Kidney glomerular epithelial cell (primary cell): ENCODE measurements at places on chromosomes 5 and 9.
A peak's percentile ranks its signal among the peaks of the same experiment; 100 is the strongest.

GRCh38 chr9:99305124-99305523 is 83.0 kb downstream of the SEC61B start:
- no peak for DNase-seq

- DNase-seq, result no peak
These were observed 258.9 kb downstream of the TAF11L14 start for GRCh38 chr5:17893026-17893635.

- DNase-seq, result no peak
These were observed 420.1 kb upstream of the MEF2C start for GRCh38 chr5:89303033-89303480.

GRCh38 chr5:143145243-143146160 is 258.0 kb downstream of the NR3C1 start:
- DNase-seq, result no peak

- DNase-seq, result no peak
These were observed 120.4 kb downstream of the SPATA31D1 start for GRCh38 chr9:82108941-82109340.

GRCh38 chr9:126925876-126926275 is 11.3 kb downstream of the RALGPS1 start:
- DNase-seq, result no peak

DNA sequence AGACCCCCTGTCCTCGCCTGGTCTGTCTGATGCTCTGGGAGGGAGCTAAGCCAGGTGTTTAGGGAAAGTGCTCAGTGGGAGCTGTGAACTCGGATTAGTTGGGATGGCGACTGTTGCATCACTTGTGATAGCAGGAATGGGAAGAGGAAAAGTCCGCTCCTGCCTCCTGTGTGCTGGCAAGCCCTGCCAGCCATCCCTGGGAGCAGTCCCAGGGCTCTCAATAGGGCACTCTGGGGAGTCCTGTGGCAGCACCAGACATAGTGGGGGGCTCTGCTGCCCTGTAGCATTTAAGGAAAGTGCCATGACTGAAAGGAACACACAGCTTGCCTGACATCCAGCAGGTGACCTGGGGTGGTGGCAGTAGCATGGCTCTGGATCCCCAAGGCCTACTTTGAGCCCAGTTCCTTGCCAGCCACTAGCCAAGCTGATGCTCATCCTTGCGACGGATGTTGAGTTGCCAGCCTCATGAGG is 81.5 kb downstream of the AMBP start:
- no peak for DNase-seq

DNA sequence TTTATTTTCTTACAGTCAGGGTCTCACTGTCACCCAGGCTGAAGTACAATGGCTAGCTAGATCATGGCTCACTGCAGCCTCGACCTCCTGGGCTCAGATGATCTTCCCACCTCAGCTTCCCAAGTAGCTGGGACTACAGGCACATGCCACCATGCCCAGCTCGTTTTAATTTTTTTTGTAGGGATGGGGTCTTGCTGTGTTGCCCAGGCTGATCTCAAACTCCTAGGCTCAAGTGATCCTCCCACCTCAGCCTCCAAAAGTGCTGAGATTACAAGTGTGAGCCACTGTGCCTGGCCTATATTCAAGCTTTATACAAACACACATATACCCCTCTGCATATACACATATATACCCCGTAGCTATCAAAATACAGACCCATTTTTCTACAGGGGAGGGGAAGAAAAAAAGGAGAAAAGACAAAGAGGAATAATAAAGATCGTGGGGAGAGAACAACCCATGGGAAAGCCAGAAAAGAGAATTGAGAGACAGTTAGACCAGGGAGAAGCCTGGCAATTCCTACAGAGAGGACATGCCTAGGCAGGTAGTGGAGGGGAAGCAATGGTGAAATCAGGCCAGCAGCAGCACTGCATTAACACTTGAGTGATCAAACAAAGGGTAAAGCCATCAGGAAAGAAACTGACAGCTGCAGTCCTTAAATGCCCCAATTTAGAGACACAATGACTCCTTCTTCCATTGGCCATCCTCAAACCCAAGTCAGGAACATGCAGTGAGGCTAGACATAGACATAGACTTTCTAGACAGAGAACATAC is 102.7 kb downstream of the EFNA5 start:
- no peak for DNase-seq

DNA sequence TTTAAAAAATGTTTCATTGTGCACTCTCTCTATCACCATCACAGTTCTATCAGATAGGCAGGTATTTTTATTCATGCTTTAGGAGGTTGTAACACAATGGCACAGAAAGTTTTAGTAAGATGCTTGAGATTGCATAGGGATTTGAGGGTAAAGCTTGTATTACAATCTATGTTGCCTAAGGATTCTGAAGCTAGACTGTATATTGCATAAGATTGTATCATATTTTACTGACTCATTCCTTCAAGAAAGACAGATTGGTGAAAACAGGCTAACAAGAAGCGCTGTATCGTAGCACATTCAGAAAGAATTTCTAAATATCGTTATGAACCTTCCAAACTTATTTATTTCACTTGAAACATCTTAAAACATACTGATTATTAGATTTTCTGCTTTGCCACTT is 577.7 kb downstream of the EBF1 start:
- no peak for DNase-seq

DNA sequence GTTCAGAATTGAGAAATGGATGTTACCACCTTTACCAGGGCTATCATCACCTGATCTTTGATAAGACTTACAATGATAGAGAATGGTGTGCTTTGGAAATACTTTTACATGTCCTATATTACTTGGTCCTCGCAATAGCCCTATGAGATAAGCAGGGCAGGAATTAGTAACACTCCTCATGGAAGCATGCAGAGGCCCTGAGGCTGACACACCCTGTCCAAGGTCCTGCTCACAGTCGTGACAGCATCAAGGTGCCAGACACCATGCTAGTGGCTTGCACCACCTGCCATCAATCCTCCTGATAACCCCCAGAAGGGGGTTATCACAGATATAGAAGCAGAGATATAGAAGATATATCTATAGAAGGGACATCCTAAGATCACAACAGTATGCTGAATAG is 216.8 kb upstream of the TBC1D2 start:
- DNase-seq, result no peak

DNA sequence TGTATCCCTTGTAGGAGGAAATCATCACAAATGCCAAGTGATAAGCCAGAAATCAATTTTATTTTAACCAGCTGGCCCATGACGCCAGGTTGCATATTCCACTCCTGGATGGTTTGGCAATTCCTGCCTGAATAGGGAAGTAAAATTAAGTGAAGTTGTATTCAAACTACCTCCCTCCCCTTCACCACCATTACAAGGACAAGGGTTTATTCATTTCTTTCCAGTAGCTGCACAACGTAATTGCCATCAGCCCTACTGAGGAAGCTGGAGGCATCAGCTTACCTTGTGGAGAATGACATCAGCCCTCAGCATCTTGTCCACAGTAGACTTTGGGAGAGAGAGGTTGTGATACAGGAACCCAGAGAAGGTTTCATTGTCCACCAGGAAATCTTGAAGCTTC is 66.6 kb downstream of the ABCA1 start:
- no peak for DNase-seq

DNA sequence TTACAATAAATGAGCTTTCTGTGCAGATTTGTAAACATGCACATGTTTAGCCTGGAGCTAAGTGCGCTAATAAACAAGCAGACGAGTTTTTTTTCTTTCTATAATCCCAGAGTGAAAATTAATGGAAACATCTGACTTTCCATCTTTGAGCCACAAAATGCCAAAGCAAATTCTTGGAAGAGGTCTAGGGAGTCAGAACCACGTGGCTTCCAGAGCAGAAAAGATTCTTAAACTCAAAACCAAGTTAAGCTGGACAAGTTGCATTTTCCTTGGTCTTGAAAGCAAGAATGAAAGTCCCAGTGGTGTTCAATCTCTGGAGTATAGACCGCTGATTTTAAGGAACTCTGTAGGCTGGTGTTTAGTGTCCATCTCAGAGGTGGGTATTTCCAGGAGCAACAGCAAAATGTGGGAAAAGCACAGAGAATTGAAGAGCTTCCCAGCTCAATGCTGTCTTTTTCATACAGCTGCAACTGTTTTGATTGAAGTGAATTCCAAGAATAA is 71.4 kb downstream of the MYO10 start:
- DNase-seq, result no peak

DNA sequence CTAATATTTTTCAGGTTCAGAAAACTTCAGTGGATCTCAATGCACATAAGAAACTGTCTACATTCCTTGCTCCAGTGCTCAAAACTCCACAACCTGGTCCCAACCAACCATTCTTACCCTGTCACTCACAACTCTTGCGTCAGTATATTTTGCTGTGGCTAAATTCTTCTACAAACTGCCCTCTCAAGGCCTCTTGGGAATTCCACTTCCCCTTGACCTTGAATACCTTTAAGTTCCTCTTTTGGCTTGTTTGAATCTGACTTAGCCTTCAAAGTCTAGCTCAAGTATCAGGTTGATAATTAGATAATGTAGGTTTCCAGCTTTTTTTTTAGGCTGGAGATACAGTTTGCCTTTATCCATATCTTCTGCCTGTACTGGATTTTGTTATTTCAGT is 128.3 kb downstream of the SLF1 start:
- DNase-seq, result peak; percentile 13

- DNase-seq, result no peak
These were observed 81.1 kb downstream of the PDZD2 start for GRCh38 chr5:31720004-31720403.

DNA sequence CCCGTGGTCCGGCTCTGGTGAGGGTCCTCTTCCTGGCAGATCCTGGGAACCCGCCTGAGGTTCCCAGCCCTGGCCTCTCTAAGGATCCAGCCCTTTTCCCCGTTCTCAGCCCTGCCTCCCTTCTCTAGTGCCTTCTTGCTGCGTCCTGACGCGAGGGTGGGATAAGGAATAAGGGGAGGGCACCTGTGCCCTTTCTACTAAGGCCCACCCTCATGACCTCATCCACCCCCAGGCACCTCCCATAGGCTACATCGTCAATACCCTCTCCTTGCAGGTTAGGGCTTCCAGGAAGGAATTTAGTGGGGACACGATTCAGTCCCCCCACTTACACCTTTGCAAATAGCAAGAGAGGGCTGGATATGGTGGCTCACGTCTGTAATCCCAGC is 10.7 kb upstream of the DIPK1B start:
- DNase-seq, result no peak

DNA sequence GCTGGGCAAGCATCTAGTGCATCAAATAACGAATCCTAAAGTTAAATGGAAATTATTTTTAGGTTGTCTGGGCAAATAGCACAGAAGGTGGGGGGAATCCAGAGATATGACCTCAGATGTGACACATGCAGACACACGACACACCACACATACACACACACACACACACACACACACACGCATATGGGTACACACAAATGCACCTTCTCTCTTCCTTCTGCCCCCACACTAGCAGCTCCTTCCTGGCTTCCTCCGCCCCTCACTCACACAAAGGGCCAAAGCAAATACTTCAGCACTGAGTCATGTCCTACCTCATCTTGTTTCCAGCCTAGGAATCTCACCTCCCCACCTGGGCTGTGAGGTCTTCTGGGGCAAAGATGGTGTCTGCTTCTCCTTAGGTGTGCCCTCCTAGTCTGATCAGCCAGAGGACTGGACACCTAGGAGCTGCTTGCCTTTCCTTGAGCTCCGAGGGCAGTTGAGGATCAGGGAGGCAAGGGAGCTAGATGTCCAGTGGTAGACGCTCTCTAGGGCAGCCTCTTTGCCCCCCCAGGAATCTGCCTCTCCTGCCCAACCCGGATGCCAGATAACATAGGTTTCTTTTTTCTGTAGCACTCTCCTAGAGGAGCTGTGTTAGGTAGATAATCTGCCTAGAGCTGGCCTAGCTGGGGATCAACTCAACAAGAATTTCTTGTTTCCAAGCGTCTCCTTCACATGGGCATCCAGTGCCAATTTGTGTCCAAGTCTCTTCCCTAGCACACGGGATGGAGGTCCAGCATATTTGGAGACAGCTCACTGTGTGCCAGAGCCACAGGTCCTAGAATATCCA is 14.3 kb upstream of the JADE2 start:
- peak; percentile 91 for DNase-seq

GRCh38 chr9:28073270-28073669 is 500.0 kb upstream of the C9orf72 start:
- peak; percentile 37 for DNase-seq

DNA sequence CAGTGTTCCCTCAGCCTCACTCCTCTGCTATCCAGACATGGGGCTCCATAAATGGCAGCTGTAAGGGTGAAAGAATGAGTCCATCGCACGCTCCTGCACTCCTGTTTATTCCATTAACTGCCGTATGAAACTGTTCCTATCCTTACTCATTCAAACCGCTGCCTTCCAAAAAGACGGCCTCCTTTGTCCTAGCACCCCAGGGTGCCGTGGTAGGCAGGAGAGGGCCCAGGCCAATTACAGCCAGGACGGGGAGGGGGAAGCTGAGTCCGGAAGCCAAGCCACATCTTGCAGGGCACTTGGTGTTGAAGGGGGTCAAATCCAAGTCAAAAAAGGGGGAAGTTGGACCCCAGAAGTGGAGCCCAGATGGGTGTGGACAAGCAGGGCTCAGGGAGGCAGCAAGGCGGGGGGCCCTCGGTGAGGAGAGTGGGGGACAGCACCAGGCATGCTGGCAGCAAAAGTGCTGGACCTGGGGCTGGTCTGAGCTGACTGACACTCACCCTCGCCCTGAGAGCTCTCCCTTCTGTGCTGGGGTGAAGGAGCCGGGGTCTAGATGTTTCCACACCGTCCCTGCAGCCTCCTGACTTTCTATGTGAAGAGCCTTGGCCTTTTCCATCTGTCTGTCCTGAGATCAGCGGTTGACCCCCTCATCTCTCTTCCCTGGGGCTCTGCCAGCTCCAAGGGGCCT is 63.3 kb downstream of the COL23A1 start:
- DNase-seq, result no peak

- DNase-seq, result no peak
These were observed 162.2 kb upstream of the STK32A start for GRCh38 chr5:147072622-147073021.

GRCh38 chr9:38708759-38709158 is 11.2 kb downstream of the FAM240B start:
- DNase-seq, result no peak

DNA sequence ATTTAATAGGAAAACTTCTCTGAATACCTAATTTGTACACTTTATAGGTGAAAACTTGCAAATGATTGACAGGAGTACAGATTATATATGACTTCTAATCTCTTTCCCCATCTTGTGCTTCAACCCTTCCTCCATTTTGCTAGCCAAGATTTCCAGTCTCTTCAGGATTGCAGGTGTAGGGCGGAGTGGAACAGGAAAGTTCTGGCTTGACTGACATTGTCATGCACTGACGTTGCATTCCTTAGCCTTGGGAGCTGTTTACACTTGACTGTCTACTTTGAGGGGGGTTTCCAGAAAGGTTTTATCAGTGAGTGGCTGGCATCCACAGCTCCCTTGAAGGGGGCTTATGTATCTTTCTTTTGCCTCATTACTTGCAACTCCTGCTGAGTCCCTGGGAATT is 34.1 kb upstream of the GRIA1 start:
- peak; percentile 13 for DNase-seq

GRCh38 chr9:125142560-125143376 is 560 bp downstream of the SCAI start:
- DNase-seq, result no peak

DNA sequence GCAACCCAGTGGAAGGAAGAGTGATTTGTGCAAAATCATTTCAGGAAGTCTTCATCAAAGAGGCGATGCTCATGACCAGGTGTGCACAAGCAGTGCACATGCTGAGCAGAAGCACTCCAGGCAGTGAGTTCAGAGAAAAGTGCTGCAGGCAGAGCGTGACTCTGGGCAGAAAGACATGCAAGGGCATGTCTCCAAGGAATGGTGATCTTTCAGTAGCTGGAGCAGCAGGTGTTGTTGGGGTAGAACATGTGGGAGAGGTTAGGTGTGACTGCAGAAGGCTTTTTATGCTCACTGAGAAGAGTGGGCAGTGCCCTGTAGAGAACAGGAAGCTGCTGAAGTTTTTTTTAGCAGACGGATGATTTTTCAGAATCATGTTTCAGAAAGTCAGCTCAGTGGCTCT is 545.4 kb upstream of the TLE4 start:
- DNase-seq, result peak; percentile 36

- DNase-seq, result no peak
These were observed 776 bp upstream of the TERT start for GRCh38 chr5:1295650-1296037.
